Bladder microvascular endothelial cell (primary cell): ENCODE measurements at places on chromosomes 7 and 10. TPM values are rescaled to one million over a fixed set of nuclear protein-coding genes. Genes with fewer than 3 reads are reported as not detected.

The HABP2 gene
- under 0.01 TPM in 1 of 2 replicates, not detected in the other for total RNA-seq

The GHRHR gene
- total RNA-seq, result not detected in 2 replicates

The BTBD16 gene
- total RNA-seq, result not detected in 2 replicates

The ZNF775 gene
- 7.0 and 7.8 TPM in 2 replicates for total RNA-seq

The MKX gene
- under 0.01 and 0.19 TPM in 2 replicates for total RNA-seq

The ARHGAP12 gene
- 18.1 and 30.3 TPM in 2 replicates for total RNA-seq

The NKX2-3 gene
- total RNA-seq, result under 0.01 TPM in 1 of 2 replicates, not detected in the other

The OR2F1 gene
- total RNA-seq, result under 0.01 TPM in 1 of 2 replicates, not detected in the other

The ODAD2 gene
- 1.0 and 1.6 TPM in 2 replicates for total RNA-seq

The PRKAR2B gene
- 17.7 and 37.6 TPM in 2 replicates for total RNA-seq

The TMEM176B gene
- not detected in 2 replicates for total RNA-seq

The FFAR4 gene
- total RNA-seq, result not detected in 2 replicates

The CPVL gene
- total RNA-seq, result 0.76 and 7.0 TPM in 2 replicates

The TMEM270 gene
- 0.13 TPM in 1 of 2 replicates, not detected in the other for total RNA-seq

The CPA2 gene
- total RNA-seq, result not detected in 2 replicates

The TPST1 gene
- 16.5 and 46.7 TPM in 2 replicates for total RNA-seq

The ST8SIA6 gene
- total RNA-seq, result 0.16 and 0.25 TPM in 2 replicates

The SSC4D gene
- under 0.01 and 0.44 TPM in 2 replicates for total RNA-seq
